ENCODE measurements at places on chromosomes 7 and 10.

DNA sequence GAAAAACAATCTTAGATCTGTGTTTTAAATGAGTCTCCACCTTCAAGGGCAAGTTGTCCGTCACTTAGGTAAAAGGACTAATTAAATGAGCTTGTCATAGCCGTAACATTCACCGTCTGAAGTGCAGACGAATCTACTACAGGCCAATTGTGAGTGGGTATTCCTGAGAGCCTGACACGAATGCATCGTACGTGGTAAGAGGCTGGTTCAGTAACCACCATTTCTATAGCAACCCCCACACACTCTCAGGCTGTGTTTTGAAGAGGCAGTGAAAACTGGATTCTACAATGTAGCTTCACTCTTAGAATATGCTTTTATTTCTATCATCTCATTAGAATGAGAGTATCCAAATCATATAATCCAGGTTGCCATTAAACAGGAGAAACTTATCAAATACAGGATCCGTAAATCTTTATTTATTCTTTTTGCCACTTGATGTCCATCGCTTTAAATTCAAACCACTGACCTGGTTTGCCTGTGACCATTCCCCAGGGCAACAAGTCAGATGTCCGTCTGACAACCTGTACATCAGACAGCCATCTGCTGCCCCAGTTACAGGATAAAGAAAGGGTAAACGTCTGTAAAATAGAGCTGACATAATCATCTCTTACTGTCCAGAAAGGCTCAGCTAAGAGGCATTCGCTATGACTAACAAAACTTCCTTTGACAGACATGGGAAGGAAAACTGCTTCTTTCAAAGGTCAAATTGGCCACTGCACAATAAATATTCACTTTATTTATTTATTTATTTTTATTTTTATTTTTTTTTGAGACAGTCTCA lies 70.3 kb upstream of the NMT2 start:
- DNase-seq, result no peak

DNA sequence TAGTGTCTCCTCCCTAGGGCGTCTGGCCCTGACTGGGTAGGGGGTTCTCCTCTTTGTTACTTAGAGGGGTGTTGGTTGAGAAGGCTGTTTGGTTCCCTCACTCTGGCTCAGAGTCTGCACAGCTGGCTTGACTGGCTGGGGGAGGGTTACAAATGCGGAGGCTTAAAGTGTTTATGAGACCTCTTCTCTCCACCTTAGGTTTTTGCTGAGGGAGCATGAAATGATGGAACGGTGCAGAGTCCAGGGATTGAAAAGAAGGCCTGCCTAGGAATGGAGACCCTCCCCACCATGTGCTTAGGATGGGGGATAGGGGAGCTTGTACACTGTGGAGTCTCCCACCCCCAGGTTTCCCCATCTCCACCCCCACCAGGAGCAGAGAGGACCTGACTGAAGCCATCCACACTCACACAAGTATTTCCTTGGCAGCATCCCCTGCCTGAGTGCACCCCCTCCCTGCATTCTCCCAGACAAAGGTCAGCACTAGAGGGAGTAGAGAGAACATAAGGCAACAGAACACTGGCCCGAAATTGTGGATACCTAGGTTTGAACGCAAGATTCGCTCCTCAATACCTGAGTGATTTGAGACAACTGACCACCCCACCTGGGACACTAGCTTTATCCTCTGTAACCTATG lies 1.7 kb upstream of the LDB1 start:
- no peak for DNase-seq

- no peak for DNase-seq
These were observed 444.6 kb downstream of the REEP3 start for GRCh38 chr10:63965846-63966245.

GRCh38 chr10:58081353-58081752 lies 186.3 kb downstream of the IPMK start:
- DNase-seq, result no peak

DNA sequence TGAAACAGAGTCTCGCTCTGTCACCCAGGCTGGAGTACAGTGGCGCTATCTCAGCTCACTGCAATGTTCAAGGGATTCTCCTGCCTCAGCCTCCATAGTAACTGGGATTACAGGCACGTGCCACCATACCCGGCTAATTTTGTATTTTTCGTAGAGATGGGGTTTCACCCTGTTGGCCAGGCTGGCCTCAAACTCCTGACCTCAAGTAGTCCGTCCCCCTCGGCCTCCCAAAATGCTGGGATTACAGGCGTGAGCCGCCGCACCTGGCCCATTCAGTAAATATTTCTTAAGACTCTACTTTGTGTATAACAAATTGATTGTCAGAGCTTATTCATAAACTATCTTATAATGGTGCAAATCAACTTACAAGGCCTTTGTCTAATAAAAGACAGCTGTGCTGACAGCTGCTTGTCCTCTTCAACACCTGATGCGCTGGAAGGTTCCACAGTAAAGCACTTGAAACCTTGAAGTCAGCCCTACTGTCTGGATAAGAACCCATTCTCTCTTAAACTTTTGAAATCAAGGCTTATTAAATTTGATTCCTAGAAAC lies 14.7 kb downstream of the ECHDC3 start:
- DNase-seq, result no peak

GRCh38 chr10:103038570-103038969 lies 120.5 kb downstream of the CNNM2 start:
- no peak for DNase-seq

DNA sequence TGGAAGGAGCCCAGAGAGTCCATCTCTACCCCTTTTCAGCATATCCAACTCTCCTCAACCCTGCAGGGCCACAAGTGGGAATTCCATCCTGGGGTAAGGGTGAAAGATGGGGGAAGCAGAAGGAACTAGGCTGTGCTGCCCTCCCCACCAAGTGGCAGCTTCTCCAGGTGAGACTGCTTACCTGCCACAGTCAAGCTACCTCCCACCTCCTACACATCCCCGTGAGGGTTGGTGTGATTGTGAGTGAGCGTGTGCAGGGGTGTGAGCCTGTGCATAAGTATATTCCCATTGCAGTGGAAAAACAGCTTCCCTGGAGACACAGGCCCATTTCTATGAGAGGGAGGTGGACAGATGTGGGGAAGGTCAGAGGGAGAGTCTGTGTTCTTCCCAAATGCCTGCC lies 376.6 kb downstream of the PLXNA4 start:
- DNase-seq, result no peak

DNA sequence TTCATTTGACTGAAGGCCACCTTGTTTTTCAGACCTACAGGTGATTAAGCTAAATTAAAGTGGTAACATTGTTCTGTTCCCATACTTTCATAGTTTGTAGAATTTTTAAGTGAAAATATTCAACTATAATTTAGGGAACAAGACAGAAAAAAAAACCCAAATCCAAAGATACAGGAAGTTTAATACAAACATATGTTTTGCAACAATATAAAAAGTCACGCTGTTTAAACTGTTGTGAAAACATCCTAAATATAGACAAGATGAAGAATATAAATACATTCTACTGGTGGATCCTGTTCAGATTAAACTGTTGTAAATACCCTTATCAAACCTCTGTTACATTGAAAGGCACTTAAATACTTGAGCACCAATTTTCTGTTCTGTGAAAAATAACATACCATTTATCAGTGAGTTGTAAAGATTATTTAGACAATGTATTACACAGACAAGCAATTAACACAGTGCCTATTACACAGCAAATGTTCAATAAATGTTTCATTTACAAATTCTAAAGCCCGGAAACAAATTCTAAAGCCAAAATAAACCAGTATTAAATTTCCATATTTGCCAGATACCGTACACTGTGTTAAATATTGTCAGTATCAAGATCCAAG lies 14.2 kb downstream of the ASZ1 start:
- no peak for DNase-seq

DNA sequence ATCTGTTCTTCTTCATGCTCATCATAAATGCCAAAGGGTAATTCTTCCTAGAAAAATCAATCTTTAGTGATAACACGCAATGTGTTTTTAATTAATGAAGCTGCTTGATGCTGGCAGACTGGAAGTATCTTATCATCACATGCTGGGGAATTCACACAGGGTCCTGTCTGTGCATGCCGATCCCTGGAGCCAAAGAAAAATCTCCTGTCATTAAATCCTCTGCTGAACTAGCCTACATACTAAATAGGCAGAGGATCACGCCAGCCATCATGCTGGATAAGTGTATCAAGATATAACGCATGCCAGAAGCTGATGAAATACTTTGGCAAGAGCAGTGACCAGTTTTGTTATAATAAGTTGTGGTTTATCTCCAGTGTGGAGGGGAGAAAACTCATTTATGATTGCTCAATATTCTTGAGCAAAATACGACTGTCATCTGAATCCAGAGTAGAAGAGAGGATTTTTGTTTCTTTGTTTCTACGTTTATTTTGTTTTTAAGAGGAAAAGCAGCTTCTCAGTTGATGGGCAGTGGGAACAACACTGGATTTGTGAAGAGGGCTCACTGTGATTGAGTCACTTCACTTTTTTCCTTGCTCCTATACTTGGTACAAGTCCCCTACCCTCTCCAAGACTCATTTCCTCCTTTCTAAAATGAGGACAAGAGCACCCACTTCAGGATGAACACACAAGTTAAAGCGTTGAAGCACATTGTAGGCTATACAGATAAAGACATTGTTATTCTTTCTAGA lies 649.1 kb downstream of the TNS3 start:
- no peak for DNase-seq
